ENCODE measurements at places on chromosomes 1 and 21.
A peak's percentile ranks its signal among the peaks of the same experiment; 100 is the strongest.

DNA sequence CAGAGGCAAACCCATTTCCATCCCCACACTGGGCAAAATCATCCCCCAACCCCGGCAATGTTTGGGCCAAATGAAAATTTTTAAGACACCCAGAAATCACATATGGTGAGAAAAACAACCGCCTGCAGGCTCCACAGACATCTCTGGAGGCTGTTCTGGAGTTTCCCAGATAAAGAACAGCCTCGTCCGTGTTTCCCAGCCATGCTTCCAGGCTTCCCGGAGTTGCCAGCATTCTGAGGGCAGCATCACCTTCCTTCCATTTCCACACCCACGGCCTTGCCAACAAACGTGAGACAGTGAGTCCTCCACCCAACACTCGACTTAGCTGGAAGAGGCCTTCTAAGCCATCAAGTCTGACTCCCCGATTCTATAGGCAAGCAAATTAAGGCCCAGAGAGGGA, 36.9 kb downstream of the KCNN3 start:
- DNase-seq = no peak

- no peak for DNase-seq
Observed at GRCh38 chr21:26388731-26389231, 184.3 kb downstream of the CYYR1 start.

- DNase-seq = no peak
Observed at GRCh38 chr1:53902235-53903138, 8.5 kb downstream of the DIO1 start.

- no peak for DNase-seq
Observed at GRCh38 chr1:53112271-53112774, 30.1 kb downstream of the SLC1A7 start.

- no peak for DNase-seq
Observed at GRCh38 chr1:172719694-172720138, 60.8 kb downstream of the FASLG start.

- no peak for DNase-seq
Observed at GRCh38 chr1:30226648-30227047, 496.7 kb downstream of the MATN1 start.

- no peak for DNase-seq
Observed at GRCh38 chr1:190739926-190740325, 262.3 kb upstream of the BRINP3 start.

DNA sequence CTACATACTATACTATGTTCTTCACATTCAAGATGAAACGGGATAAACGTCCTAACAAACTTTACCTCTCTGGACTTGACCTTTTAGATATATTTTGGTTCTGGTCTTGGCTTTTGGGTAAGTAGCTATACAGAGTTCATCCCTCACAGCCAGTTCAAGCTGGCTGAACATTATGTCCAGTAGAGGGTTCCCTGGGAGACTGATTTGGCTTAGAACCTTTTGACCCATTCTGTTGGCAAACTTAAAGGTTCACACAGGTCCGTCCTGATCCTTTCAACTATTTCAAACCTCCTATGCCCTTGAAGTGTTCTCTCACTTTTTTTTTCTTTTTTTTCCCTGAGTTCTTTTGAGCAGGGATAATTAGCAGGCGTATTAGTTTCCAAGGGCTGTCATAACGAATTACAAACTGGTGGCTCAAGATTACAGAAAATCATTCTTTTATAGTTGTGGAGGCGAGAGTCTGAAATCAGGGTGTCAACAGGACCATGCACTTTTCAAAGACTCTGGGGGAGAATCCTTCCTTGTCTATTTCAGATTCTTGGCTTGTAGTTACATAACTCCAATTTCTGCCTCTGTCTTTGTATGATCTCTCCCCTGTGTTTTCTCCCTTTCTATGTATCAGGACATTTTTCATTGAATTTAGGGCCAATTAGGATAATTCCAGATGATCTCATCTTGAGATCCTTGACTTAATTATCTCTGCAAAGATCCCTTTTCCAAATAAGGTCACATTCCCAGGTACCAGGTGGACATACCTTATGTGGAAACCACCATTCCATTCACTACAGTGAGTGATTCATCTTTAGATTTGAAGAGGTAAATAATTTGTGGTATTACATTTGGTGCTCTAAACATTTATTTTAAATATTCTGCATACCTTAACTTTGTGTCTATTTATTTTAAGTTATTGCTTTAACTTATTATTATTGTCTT, 257.4 kb upstream of the USP25 start:
- DNase-seq = no peak

DNA sequence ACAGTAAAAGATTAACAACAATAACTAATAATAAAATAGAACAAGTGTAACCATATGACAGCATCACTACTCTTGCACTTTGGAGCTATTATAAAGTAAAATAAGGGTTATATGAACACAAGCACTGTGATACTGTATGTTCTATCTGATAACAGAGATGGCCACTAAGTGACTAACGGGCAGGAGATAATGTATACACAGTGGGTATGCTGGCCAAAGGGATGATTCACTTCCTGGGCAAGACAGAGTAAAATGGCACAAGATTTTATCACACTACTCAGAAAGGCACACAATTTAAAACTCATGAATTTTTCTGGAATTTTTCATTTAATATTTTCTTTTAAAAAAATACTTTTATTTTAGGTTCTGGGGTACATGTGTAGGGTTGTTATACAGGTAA, 12.3 kb downstream of the SLC9C2 start:
- no peak for DNase-seq

DNA sequence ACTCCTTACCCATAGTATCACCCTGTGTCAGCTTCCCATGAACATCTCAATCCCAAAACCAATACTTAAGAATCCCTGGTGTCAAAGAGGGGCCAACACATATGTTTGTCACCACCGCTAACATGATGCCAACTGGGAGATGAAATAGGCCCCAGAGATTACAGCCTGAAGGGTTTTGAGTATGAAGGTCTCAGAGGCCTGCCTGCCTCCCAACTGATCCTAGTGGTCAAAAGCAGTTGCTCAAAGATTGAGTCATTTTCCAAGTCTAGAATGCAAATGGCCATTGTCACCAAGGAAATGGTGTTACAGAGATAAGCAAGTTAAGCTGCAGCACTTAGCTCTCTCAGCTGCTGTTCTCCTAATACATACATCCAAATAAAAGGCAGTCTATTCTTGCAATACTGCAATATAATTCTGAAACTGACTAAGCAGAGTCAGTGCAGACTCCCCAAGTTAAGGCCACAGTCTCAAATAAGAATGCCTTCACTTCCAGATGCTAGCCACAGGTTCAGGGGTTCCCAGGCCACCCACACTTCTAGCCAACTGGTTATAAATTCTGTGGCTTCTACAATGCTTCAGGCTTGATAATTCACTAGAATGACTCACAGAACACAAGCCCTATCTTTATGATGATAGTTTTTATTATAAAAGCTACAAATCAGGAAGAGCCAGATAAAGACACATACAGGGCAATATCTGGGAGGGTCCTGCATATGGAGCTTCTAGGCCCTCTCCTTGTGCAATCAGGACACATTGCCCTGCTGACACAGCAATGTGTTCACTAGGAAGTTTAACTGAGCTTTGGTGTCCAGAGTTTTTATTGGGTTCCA, 18.7 kb downstream of the DUSP10 start:
- no peak for DNase-seq

DNA sequence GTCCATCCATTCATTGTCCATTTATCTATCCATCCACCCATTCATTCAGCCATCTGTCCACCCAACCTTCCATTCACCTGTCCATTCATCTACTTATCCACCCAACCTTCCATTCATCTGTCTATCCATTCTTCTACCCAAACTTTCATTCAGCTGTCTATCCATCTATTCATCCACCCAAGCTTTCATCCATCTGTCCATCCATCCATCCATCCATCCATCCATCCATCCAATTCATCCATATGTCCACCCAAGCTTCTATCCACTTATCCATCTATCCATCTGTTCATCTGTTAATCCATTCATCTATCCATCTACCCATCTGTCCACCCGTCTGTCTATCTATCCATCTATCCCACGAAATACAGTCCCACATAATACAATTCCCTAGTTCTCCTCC, 21.6 kb upstream of the MAN1C1 start:
- DNase-seq = no peak

DNA sequence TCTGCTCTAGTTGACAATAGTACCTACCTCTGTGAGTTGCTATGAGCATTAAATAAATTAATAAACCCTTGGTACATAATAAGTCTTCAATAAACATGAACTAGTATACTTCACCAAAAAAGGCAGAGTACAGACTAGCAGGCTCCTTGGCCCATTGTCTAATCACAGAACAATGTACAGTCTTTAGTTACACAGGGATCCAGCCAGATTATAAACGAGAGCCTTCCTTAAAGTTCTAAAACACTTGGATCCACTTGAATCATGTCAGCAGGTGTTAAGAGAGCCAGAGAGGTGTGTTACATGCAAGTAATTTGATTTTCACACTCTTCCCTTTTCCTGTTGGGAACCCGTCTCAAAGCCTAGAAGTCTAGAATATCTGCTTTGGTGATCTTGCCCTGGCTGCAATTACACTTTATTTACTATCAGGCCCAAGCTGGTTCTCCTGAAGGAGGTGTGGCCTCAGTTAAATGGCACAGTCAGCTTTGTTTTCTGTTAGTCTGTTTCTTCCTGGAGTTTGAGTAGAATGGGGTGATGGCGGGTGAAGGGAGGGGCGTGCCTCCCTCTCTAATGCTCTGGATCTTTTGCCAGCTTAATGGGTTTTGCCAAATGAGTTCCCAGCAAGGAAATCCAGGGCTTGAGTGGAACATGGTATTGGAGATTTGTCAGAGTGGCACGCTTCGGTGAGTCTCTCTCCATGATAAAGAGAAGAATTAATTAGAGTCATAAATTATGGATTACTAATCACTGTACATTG, 570.9 kb upstream of the CAMK1G start:
- DNase-seq = no peak

DNA sequence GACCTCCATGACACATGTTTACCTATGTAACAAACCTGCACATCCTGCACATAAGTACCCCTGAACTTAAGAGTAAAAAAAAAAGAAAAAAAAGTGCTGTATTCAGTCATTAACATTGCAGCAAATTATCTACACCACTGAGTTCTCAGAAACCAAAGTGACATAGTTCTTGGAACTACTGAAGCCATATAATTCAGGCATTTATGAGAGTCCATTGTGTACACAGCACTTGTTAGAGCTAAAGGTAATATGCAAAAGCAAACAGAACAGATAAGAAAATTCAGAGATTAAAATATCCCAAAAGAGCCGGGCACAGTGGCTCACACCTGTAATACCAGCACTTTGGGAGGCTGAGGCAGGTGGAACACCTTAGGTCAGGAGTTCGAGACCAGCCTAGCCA, 38.0 kb downstream of the F5 start:
- no peak for DNase-seq

DNA sequence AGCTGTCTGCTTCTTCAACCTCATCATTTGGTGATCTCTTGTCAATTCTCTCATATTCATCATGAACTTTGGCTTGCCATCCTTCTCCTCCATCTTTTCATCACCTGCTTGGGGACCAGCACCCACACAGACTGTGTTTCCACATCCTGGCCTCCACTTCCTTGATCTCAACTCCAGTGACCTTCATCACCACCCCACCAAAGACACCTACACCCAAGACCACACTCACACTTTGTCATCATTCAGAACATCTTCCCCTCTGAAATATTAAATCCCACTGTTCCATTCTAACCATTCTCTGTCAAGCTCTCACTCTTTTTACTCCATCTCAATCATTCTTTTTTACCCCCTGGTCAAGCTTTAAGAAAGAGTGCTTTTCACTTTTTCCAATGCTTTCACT, 115.5 kb upstream of the VAV3 start:
- peak; percentile 17 for DNase-seq

DNA sequence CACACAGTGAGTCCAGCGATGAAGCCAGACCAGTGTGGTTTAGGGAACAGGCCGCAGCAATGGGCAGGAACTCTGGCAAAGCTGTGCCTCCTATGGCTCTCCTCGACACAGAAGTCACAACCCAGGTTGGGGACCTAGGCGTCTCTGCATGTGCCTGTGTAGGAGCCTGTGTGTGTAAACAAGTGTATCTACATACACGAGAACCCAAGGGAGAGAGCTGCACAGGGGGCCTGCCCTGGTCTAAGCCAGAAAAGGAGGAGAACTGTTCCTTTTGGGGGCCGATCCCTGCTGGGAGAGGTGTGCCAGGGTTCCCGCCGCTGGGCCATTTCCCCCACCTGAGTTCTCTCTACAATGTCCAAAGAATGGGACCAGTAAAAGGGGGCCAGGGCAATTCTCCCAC, 56.0 kb downstream of the CD247 start:
- DNase-seq = no peak

DNA sequence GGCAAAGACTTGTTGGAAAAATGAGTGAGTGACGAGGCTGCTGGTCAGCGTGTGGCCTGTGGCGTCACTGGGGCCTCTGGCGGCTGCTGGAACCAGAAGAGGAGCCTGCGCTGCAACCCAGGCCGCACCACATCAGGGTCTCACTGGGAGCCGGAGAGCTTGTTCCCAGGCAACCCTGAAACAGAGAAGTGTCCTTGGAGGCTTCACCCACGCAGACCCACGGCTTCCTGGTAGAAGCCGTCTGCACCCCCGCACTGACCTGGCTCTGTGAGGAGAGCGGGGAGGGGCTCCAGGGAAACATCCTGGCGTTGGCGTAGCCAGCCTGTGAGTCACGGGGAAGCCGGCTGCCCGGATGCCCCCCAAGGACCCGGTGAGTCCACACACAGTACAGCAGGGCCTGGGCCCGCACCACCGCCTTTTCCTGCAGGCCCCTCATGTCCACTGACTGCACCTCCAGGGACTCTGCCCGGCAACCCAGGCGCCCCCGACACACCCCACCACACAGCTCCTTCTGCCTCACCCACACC, 57.4 kb downstream of the COL6A1 start:
- DNase-seq = no peak

DNA sequence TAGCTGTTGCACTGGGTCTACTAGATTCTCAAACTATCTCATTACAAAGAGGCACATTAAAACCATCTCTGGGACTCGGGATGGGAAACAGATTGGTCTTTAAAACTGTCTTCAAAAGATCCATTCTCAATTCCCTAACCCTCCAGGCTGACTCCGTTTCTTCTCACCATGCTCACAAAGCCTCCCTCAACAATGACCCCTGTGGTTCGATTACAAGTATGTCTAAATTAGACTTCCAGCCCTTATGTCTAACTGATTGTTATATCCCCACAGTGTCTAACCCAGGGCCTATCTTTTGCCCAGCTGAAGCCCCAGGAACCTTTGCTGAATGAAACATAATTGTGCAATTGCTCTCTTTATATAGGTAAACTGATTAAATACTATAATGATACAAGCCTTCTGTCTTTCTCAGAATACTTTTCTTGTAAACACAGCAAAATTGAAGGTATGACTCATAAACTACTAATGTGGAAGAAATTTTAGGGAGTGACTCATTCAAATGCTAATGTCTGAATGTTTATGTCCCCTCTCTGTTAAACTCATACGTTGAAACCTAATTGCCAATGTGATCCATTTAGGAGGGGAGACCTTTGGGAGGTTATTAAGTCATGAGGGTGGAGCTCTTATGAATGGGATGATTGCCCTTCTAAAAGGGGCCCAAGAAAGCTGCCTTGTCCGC, 65.6 kb upstream of the DAB1 start:
- no peak for DNase-seq

DNA sequence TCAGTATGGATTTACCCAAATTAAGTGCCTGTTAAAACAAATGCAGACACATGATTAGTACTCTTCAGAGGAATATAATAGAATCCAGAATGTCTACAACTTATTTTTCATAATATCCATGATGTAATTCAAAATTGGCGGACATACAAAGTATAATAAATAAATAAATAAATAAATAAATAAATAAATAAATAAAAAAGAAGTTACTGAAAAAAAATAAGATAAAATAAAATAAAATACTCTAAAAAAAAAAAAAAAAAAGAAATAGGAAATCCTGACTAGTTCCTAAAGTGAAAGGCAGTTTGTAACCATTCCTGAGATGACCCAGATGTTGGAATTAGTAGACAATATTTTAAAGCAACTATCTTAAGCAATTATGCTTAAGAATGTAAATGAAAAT, 219.0 kb upstream of the SPAG17 start:
- DNase-seq = no peak

All from stimulated activated CD8-positive, alpha-beta memory T cell treated with anti-CD3 and anti-CD28 coated beads, Interleukin-12 subunit alpha, Interleukin-12 subunit beta, amount 100 ng/mL, for 4 hours (primary cell).